Ovary (tissue), 10 donors: ENCODE measurements at places on chromosomes 4 and X. TPM values are rescaled to one million over a fixed set of nuclear protein-coding genes. Genes with fewer than 3 reads are reported as not detected.

Gene VGLL1
- not detected for total RNA-seq

Gene TXK
- 1.3 TPM for total RNA-seq

Gene NXT2
- 5.6 TPM for total RNA-seq

Gene HSFX1
- total RNA-seq: 1.9 TPM

Gene MMRN1
- total RNA-seq: 35.4 TPM

Gene MGAT4D
- total RNA-seq: not detected
